Esophagus muscularis mucosa (tissue), 4 donors: ENCODE measurements at places on chromosomes 5 and 9. TPM values are rescaled to one million over a fixed set of nuclear protein-coding genes. Genes with fewer than 3 reads are reported as not detected.

GRCh38 chr5:133705331-133705730 lies 93.0 kb upstream of the FSTL4 start:
- no peak for DNase-seq

DNA sequence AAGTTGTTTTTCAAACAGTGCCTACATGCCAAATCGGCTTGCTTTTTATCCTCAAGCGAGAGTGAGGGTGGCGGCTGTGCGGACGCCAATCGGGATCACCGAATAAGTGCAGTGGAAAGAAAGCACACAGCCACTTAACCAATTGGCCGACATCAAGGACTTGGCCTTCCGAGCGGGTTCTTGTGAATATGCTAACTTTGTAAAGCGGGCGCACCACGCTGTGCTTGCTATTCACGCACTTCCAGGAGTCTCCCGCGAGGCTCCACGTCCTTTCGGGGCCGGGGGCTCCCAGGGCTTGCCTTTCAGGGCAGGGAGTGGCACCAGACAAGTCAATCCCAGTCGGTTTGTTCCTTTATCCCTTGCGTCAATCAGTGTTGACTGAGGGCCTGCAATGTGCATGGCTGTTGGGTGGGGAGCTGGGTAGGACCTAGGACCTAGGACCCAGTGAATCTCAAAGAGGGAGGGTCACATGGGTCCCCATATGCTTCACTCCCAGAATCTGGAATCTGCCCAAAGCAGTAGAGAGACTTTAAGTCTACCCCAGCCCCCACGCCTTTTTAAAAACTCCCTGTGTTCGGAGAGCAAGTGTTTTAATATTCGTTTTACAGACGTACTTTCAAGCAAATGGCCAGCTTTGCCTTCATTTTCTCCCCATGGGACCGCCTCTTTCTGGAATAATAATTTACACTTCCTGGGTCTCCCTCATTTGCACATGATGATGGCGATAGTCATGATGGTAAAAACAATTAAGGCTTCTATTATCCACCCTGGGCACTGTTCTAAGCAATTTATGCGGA lies 2.0 kb upstream of the GCNT4 start:
- DNase-seq = no peak

GRCh38 chr5:1411099-1411498 lies 34.1 kb downstream of the SLC6A3 start:
- no peak for DNase-seq

The OR1Q1 gene
- not detected for total RNA-seq

The REEP2 gene
- 38.8 TPM for total RNA-seq
